ENCODE measurements at places on chromosomes 7 and 10. TPM values are rescaled to one million over a fixed set of nuclear protein-coding genes. Genes with fewer than 3 reads are reported as not detected.

CRTAC1 gene
- 3.2 TPM for total RNA-seq

CRYGN gene
- not detected for total RNA-seq

AP5Z1 gene
- 15.9 TPM for total RNA-seq

NUTM2B gene
- total RNA-seq, result 1.3 TPM

CHST15 gene
- 5.4 TPM for total RNA-seq

RPEL1 gene
- total RNA-seq, result not detected
